ENCODE measurements at places on chromosomes 6 and 20.

GRCh38 chr20:3896853-3897583 lies 7.8 kb downstream of the PANK2 start:
- no peak for DNase-seq

GRCh38 chr6:128000363-128000762 lies 99.5 kb upstream of the THEMIS start:
- no peak for DNase-seq

DNA sequence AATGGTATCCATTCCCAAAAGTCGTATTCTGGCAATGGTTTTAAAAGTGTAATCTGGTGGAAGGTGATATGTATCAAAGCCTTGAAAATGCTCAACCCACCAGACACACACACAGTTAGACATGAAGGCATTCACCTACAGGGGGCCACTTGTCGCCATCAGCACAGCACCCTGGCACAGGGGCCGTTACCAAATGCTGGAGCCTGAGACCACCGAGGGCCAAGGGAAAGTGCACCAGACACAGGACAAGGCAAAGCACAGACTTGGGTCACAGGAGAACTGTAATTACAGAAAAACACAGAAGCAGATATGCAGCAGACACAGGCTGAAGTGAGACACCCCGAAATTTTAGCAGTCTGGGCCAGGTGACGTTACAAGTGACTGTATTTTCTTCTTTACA lies 9.3 kb downstream of the TAF4 start:
- no peak for DNase-seq

- DNase-seq = no peak
These were observed 129.9 kb downstream of the ANKRD60 start for GRCh38 chr20:58098571-58098970.

DNA sequence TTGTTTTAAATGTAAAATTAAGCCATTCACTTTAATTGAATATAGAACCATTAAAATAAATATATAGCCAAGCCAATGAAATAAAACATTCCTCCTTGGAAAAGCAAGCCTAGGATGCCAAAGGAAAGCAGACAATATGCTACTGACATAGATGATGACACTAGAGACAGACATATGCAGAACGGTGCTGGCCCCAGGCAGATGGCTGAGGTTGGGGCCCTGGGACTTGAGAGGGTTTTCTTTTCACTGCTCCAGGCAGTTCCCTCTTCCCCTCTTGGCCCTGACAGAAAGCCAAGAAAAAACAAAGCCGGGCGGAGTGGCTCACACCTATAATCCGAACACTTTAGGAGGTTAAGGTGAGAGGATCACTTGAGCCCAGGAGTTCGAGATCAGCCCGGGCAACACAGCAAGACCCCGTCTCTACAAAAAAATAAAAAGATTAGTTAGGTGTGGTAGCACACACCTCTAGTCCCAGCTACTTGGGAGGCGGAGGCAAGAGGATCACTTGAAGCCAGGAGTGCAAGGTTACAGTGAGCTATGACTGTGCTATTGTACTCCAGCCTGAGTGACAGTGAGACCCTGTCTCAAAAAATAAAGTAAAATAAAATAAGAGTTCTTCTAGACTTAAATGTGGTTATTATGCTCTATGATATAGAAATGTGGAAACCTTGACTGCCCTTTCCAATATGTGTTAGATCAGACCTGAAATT lies 31.2 kb downstream of the FASTKD5 start:
- DNase-seq = no peak

DNA sequence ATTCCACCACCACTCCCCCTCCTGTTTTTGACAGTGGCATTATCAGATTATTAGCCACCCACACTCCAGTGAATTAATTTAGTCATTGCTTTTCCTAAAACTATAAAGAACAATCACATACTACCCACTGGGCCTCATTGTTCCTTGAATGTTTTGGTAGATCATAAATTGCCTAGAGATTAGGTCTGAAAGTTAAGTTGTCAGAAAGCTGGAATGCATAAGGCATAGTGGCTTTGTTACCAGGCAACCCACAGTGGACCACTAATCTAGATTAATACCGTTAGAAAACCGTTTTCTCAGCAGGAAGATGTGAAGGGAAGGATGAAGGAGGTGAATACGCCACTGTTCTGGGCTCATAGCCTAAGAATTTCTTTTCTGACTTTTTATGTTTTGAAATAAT lies 75.6 kb downstream of the SAMD3 start:
- DNase-seq = no peak

DNA sequence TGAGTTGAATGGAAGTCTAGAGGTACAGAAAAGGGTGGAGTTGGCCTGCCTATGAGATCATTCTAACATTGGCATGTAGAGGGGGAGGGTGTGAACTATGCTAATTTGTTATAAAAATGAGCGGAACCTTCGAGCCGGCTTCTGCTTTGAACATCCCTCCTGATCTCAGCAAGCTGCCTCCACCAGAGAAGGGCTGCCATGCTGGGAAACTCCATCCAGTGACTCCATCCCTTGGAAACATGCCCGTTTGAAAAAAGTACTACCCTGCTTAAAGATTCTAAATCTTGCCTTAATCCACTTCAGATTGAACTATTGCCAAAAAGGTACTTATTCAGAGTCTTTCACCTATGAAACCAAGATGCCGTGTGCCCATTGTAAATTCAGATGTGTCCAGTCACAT lies 43.6 kb upstream of the TMEM170B start:
- DNase-seq = peak; percentile 50

DNA sequence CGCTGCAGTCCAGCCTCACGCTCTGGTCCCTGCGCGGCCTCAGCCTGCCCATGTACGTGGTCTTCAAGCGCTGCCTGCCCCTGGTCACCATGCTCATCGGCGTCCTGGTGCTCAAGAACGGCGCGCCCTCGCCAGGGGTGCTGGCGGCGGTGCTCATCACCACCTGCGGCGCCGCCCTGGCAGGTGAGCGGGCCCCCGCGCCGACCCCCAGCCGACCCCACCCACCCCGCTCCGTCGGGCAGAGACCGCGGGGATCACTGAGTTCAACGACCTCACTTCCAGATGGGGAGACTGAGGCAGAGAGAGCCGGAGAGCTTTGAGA lies 545 bp downstream of the SLC35D3 start:
- no peak for DNase-seq

GRCh38 chr6:138109042-138109997 lies 2.1 kb upstream of the PERP start:
- DNase-seq = peak; percentile 82

DNA sequence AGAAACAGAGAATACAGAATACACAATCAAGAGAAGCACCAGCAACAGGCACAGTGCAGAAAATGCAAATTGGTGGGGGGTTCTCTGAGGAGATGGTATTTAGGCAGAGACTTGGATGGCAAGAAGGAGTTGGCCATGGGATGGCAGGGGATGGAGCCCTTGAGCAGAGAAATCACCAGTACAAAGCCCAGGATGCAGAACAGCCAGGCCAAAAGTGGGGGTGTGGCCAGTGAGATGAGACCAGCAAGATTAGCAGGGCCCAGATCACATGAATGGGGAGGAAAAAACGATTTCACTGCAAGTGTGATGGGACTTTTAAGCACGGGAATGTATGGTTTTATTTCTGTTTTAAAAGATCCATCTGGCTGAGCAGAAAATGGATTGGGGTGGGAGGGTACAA lies 63.4 kb downstream of the TRAM2 start:
- no peak for DNase-seq

DNA sequence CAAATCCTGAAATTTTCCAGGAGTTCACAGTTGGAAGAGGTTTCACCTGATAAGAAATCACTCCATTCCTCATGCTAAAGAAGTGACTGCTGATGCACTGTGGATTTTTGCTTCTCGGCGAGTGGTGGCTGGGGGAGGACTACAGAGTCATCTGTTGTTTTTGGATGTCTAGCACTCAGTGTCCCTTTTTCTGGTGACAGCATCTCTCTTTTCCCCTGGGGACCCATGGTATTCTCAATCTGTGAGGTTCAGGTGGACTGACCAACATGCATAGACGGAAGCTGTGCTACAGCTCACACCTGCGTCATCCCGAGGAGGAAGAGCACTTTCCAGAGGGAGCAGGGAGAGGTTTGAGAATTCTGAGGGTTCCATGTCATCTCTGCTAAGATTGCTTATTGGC lies 42.7 kb upstream of the ZNF831 start:
- no peak for DNase-seq

GRCh38 chr6:43896329-43897255 lies 126.6 kb downstream of the VEGFA start:
- DNase-seq = no peak

DNA sequence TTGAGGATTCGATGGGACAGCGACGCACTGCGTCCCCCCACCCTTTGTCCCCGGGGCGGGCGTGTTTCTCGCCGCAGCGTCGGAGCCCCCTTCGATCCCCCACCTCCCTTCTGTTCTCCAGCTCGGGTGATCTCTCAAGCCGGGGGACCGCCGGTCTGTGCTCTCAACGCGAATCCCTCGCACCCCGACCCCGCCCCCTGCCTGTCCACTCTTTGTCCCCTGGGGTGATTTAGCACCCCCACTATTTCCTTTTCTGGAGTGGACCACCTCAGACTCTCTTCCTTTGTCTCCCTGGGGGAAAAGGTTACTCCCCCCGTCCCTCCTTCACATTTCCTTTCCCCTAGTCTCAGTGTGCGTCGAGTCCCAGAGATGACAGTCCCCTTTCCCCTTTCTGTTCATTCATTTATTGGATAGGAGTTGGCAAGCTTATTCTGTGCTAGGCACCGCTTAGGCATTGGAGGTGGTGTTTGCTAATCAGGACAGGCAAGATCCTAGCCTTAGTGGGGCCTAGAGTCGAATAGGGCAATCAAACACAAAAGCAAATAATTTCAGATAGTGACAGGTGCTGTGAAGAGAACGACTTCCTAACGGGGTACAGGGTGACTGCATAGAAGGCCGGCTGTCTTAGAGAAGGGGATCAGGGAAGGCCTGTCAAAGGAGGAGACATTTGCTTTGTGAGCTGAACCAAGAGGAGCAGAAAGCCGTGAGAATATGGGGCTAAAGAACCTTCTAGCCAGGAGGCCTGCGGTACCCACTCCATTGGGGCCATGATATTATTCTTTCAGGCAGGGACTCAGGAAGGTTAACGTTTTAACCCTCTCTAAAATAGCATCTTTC lies 741 bp downstream of the PTPN1 start:
- peak; percentile 38 for DNase-seq

- DNase-seq = no peak
These were observed 235.6 kb downstream of the ERMARD start for GRCh38 chr6:169986848-169987498.

- no peak for DNase-seq
These were observed 624.1 kb downstream of the PKHD1 start for GRCh38 chr6:51463321-51463720.

- DNase-seq = no peak
These were observed 87.0 kb downstream of the CDH22 start for GRCh38 chr20:46221256-46221833.

- DNase-seq = no peak
These were observed 24.7 kb downstream of the PACSIN1 start for GRCh38 chr6:34490390-34491090.

GRCh38 chr20:56995149-56995548 lies 271.3 kb downstream of the BMP7 start:
- no peak for DNase-seq

DNA sequence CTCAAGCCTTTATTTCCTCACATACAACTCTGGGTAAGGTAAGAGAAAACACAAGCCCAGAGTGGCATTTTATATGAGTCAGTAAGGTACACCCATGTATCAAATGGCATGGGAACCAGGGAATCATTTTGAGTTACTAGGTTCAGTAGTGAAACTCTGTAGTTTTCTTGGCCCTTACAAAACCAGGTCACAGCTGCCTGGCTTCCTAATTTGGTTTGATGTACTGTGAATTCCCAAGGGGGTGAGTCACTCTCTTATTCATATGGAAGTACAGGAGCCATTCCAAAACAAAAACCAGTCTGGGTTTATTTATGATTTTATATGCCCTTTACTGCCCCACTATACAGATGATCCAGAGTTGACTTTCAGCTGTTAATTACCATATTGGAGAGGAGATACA lies 70.7 kb downstream of the PDE7B start:
- peak; percentile 46 for DNase-seq

GRCh38 chr6:91633374-91634111 lies 1046.7 kb upstream of the MAP3K7 start:
- no peak for DNase-seq

DNA sequence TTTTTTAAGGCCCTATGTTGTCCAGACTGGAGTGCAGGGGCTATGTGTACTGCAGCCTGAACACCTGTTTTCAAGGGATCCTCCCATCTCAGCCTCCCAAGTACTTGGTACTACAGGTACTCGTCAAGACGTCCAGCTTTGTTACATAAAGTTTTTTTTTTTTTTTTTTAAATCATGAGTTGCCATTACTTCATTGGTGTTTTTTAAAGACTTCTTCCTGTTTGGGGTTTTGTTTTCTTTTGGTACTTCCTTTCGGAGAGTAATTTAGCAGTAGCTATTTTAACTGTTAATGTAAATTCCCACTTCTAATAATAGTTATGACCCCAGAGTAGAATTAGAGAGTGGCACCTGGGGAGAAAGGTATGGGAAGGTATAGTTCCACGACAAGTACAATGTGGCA lies 10.5 kb downstream of the ZNFX1 start:
- no peak for DNase-seq
